ENCODE measurements at places on chromosomes 11 and 22.

DNA sequence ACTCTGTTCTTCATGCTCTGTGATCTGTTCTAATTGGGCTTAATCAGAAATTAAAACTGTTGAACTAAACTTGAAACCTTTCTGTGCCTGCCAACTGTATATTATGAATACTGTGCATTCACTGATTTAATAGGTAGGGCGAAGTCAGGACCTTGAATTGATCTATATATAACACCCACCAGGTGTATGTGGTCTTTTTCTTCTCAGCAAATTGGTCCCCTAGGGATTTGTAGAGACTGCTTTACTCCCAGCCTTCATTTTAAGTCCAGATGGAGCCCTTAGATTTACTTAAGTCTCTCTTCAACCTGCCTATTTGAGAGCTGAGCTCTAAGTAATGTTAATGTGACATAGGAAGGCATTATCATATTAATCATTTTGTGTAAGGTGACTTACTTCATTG is 257.5 kb downstream of the TMEM135 start:
- no peak for DNase-seq

DNA sequence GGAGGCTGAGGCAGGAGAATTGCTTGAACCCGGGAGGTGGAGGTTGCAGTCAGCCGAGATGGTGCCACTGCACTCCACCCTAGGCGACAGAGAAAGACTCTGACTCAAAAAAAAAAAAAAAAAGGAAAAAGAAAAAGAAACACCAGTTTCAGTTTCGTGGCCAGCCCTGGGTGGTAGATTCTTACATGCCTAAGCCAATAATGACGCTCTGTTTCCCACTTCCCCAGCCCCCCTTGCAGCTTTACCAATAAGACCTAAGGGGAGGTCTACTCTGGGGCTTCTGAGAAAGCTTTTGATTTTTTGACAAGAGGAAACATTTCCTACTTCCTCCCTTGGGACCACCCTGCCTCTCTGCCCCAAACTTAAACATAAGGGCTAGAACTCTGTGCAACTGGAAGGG is 30.0 kb upstream of the PTPRJ start:
- no peak for DNase-seq

GRCh38 chr11:94838027-94838731 is 70.0 kb downstream of the AMOTL1 start:
- DNase-seq = no peak

- no peak for DNase-seq
These were observed 48.0 kb downstream of the YAP1 start for GRCh38 chr11:102158164-102158735.

DNA sequence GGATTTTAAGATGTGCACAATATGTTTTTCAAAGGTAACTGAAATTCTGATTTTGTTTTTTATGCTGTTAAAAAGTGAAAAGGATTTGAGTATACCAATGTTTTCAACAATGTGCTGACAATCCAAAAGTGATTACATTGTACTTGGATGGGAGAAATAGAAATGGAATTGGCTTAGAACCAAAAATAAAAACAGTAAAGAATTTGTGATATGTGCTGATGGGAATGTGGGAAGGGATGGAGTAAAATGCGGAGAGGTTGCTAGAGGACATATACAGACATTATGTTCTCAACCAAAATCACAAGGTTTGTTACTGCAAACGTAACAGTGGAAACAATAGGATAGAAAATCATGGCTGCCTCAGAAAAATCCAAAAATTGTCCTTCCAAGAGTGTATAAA is 279.3 kb upstream of the TENM4 start:
- no peak for DNase-seq

- no peak for DNase-seq
These were observed 251.1 kb downstream of the NXPE2 start for GRCh38 chr11:114929351-114930000.

- DNase-seq = peak; percentile 44
These were observed at the start of gene MN1 for GRCh38 chr22:27801616-27802345. MN1 (minus strand) TSS chr22:27801756; CDS start chr22:27800543, 1,213 bp downstream.

DNA sequence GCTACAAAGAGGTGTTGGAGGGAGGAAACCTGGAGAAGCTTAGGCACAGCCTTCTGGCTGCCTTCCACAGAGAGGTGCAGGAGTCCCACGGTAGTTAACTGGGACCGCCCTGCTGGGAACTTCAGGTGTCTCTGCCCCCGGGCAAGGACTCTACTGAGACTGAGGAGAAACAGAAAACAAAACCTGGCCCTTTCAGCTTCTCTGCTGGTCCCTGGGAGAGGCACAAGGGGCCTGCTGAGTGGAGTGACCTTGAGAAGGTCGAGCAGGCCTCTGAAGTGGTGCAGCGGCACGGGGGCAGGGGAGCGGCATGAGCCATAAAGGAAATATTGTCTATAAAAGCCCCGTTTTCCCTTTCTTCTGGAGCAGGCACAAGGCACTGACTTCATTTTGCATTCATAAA is 38.9 kb downstream of the NTM start:
- no peak for DNase-seq

DNA sequence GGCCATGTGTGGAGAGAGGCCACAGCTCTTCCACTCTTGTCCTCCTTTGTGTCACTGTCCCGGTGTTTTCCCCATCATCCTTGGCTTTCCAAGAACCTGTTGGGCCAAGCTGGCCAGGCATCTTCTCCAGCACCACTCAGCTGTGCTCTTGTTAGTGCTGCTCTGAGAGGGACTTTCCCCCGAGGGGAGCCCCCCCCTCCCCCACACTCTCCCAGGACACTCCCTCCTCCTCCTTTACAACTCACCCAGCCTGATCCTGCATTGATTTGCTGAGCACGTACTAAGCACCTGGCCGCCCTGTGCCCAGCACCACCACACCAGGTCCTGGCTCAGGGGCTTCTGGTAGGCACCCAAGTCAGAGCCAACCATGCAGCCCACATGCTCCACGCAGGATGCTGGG is 13.2 kb downstream of the TP53AIP1 start:
- no peak for DNase-seq

DNA sequence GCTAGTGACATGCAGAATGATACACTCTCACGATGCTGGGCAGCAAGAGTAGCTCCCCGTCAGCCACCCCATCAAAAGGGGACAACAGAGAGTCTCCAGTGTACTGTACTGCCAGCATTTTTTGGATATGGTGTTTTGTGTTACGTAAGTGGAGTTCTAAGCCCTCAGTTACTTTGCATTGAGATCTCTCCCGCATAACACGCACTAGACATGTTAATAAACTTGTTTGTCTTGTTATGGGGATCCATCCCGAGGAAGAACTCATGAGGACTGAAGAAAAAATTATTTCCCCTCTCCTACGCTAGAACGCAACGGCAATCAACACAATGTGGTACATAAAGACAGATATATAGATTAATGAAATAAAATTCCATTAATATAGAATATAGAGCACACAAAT is 24.2 kb downstream of the NCAPD3 start:
- no peak for DNase-seq

GRCh38 chr11:58641803-58642581 is 19.5 kb downstream of the CNTF start:
- no peak for DNase-seq

DNA sequence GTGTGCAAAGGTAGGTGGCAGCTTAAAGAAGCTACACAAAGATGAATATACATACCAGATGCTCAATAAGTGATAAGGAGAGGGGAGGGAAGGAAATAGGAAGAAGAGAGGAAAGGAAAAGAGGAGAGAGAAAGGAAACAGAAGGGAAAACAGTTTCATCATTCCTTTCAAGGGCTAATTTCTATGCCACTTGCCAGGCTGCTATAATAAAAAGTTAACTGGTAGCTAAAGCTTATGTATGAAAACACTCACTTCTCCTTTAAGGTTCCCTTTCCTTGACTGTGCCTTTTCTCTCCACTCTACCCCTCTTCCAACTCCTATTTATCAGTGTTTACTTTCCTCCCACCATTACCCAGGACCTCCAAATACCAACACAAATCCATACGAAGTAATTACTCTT is 347.9 kb downstream of the DLG2 start:
- DNase-seq = no peak

DNA sequence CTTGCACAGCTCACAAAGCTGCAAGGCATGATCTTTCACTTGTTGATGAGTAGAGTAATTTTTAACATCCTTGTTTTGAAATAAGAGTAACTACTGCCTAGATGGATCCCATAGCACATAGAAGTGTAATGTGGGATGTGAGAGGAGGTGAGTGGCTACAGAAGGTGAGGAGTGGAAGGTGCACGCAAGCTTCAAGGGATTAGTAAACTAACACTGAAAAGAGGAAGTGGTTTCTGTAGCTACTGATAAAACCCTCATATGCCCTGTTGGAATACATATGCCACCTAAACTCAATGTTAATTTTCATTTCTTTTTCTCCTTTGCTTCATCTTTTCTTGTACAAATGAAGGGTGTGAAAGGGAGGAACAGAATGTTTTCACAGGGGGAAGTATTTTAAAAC is 22.0 kb upstream of the CTSC start:
- no peak for DNase-seq

- DNase-seq = no peak
These were observed 5.9 kb upstream of the SLC22A12 start for GRCh38 chr11:64585150-64585549.

DNA sequence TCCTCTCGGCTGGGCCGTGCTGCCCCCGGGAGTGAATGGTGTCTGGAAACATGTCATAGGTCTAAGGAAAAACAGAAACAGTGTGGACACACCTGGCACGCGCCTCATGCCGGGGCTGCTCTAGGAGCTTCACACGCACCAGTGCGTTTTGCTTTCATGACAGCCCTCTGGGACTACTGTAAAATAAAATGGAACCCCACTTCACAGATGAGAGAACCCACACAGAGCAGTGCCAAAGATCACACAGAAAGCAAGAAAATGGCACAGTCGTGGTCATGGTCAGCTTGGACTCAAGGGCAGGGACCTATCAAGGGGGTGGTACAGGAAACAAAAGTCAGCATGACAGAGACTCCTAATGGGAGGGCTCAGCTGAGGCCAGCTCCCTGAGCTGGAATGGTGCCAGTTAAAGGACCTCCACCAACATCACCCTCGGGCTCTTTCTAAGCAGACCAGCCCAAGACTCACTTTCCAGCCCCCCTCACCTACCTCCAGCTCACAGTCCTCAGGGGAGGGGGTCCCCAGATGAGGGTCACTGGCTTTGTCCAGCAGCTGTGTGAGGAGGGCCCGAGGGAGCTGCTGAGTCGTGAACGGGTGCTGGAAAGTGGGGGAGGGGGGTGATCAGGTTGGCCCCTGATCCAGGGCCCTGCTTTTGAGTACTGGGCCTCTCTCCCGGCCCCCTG is 3.3 kb downstream of the MAP4K2 start:
- DNase-seq = no peak

- DNase-seq = no peak
These were observed 20.0 kb upstream of the NDUFC2 start for GRCh38 chr11:78099666-78100065.

GRCh38 chr11:66689661-66690590 is 12.2 kb upstream of the RBM4B start:
- DNase-seq = no peak

DNA sequence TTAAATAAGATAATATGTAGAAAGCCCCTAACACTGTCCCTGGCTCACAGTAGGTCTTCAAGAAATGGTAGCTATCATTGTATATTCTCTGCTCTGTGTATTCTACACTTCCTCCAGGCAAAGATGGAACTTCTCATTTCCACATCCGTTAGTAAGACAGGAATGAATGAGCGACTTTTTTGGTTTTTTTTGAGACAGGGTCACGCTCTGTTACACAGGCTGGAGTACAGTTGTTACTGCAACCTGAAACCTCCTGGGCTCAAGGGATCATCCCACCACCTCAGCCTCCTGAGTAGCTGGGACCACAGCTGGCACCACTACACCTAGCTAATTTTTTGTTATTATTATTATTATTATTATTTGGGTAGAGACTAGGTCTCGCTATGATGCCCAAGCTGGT is 2.3 kb upstream of the CLPB start:
- DNase-seq = no peak

GRCh38 chr11:121300972-121301699 is 8.6 kb downstream of the SC5D start:
- no peak for DNase-seq

DNA sequence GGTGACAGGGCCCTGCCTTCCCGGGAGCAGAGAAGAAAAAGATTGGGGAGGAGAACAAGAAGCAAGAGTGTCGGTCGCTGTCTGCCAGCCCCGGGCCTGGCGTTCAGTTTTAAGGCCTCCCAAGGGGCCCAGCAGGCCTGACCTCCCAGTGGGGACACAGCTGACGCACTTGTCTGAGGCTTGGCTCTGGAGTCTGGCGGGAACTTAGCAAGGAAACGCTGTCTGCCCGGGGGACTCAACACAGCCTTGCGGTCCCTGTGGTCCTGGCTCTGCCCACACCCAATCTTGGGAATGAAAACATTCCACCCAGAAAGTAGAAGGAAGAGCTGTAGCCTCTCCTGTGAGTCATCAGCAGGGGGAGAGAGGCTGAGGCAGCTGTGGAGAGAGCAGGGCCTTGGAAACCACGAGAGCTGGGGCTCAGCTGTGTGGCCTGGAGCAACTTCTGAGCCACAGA is 54.4 kb downstream of the TRAF6 start:
- peak; percentile 29 for DNase-seq

GRCh38 chr11:73298233-73298632 is 9.8 kb upstream of the ARHGEF17 start:
- no peak for DNase-seq

DNA sequence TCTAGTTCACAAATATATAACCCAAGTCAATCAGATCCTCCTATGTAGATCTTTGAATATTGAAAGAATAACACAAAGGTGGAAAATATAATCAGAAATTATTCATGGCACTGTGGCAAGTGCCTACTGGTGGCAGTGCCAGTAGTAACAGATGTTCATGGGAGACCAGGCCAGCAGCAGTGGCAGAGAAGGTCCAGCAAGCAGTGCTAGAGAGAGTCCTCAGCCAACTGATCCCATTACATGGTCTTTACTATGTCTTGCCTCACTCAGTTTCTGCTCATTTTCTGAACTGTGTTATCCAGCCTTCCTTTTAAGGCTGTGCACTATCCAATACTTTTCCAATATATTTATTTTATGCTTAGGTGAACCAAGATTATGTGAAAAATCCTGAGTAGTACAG is 124.9 kb downstream of the MRTFA start:
- DNase-seq = no peak

- no peak for DNase-seq
These were observed 283.7 kb upstream of the ANO5 start for GRCh38 chr11:21909145-21909544.

DNA sequence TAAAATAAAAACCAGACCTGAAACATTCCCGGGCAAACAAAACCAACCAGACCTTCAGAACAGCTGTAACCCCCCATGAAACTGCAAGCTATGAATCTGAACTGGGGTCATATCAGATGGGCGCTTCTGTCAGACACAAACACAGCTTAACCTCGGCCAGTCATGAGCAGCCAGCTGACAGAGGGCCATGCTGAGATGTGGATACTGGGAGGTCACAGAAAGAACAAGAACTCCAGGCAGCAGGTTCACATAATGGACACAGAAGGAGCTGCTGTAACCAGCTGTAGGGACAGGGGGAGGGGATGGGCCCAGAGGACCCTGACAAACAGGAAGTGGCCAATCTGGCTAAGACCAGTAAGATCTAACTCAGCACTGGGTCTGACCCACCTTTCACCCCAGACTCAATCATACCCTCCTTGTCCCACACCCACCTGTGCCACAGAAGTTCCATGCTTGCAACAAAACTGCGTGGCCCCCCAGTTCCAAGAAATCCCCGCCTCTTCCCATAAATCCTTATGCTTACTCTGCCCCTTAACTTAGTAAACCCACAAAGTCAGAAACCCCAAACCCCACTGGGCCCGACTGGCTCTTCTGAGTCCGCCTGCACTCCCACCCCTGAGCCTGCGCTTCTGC is 4.0 kb downstream of the APOL4 start:
- DNase-seq = no peak

GRCh38 chr11:128628686-128629085 is 41.3 kb upstream of the ETS1 start:
- no peak for DNase-seq
